ENCODE measurements at places on chromosomes 1 and 21. TPM values are rescaled to one million over a fixed set of nuclear protein-coding genes. Genes with fewer than 3 reads are reported as not detected.

The KRTAP11-1 gene
- not detected for polyA plus RNA-seq

DNA sequence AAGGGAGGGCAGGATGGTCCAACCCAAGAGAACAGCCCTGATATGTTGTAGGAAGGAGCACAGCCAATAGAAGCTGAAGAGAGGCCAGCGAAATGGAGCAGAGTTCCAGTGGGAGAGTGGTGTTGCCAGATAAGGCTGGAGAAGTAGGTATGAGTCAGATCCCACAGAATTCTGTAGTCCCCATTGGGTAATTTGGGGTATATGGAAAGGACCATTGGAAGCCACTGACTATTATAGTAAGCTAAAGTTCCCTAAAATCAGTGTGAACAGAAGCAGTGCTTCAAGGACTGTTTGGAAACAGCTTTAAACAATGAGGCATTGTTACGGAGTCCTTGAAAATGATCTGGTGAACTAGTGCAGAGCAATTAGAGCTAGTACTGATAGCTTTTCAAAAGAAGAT is 63.0 kb downstream of the DISP1 start:
- DNase-seq = no peak

DNA sequence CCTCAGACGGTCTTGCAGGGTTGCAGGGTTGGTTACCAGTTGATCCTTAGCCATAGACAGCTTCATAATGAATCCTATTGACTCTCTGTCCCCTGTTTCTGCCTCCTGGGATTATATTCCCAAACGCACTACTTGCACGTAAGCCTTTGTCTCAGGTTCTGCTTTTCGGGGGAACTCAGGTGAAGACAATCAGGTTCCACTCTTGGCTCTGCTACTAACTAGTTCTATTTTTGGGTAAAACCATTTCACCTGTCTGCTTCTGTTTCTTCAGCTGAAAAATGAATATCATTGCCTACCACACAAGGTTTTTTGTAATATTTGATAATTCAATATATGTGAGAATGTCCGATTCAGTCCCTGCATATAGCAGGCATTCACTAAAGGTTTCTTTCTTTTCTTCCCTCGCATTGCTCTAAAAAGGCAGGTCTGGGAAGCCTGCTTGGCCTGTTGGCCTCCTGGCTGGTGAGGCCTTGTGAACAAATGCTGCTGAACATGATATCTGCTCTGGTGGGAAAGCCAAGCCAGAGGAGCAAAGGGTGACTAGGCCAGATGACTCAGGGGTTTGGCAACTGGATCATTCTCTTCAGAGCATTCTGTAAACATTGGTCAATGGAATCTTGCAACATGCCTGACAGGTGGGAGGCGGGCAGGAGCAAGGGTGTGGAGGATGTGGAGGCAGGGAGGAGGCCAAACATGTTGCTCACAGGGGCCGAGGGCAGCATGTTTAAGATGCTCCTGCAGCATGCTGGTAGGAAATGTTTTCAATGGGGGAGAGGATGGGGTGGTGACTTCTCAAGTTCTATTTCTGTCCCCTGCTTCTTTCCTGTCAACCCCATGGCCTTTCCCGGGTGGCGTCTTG is 23.8 kb downstream of the IER5 start:
- DNase-seq = no peak

- DNase-seq = no peak
Observed at GRCh38 chr1:164688791-164689190, 129.8 kb downstream of the PBX1 start.

DNA sequence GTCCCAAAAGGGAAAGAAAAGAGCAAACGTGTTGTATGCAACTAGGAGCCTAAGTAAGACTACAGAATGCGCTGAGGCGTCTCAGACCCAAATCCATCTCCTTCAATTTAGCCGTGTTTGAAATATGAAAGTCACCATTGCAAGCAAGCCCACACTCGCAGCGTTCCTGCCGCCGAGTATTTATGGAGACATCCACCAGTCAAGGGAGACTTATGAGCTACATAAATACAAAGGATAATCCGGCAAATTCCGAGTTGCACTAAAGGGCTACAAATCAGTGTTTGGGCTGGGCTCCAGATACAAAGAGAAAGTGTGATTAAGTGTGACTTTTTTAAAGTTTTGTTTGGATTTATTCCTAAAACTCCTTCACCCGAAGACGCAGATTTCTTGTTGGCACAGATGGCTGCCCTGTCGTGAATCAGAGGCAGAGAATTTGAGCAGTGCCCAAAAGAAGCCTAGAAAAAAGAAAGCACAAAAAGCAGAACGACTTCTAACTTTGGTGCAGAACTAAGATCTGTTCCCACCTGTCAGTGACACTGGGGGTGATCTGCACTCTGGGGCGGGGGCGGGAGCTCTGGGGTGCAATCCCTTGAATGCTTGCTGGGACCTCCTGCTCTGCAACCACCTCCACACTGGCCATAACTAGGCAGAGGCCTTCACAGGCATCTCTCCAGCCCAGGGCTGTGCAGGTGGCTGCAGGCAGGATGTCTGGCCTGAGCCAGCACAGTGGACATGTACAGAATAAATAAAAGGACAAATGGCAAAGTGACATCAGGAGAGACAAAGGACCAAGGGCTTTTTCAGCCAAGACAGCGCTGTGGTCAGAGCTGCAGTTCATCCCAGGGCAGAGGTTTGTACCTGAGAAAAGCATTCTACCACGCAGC is 489.7 kb downstream of the NPHP4 start:
- DNase-seq = no peak

- no peak for DNase-seq
Observed at GRCh38 chr1:246690100-246690499, 34.1 kb upstream of the SCCPDH start.

Data from left renal pelvis (tissue), 4 donors.